NCI-H2029 treated with DMSO at 0.1 percent for 48 hours (cell line): ENCODE measurements at places on chromosomes 12 and 14.

DNA sequence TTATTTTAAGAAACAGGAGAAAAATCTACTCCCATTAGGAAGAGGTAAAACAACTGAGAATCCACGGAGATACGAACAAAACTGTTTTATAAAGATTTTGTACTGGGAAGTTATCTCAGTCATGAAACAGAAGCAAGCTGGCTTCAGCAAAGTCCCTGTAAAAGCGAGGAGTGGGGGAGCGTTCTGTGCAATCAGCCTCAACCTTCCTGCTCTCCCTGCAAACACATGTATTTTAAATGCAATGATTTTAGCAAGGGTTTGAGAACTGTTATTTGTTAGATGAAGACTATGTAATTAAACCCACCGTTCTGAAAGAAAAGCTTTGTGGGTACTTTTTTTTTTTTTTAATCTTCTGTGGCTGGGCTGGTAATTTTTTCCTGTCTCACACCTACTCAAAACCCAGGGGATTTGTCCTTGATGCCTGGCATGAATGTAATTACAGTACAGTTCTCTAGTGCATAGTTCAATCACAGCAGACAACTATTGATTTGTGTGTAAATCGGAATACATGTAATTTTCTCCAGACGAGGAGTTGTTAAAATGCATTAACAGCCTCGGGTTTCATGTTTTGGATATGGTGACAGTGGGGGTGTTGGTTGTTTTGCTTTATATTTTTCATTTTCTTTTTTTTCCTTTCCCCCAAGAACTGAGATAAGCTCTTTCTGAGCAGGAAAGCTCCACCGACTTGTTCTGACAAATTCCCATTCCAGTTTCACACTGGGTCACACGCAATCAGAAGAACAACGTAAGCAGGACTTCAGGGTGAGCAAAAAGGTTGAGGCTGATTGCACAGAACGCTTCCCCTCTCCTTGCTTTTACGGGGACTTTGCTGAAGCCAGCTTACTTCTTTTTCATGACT, 153.6 kb downstream of the PHLDA1 start:
- DNase-seq, result no peak

DNA sequence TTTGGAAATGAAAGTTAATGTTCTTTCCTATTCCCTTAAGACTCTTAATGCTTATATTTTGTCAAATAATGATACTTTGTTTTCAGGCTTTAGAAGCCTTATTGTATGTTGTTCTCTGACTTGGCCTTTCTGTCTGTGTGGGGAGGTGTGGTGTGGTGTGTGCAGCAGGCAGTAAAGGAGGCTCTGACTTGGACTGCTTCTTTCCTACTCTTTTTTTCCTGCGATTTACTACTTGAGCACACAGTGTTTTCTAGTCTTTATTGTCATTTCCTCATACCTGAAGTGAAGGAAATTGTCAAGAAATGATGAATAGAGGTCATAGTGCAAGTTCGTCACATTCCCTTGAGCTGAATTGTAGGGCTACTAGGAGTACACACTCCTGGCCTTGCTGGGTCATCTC, 26.9 kb downstream of the PIWIL1 start:
- no peak for DNase-seq

DNA sequence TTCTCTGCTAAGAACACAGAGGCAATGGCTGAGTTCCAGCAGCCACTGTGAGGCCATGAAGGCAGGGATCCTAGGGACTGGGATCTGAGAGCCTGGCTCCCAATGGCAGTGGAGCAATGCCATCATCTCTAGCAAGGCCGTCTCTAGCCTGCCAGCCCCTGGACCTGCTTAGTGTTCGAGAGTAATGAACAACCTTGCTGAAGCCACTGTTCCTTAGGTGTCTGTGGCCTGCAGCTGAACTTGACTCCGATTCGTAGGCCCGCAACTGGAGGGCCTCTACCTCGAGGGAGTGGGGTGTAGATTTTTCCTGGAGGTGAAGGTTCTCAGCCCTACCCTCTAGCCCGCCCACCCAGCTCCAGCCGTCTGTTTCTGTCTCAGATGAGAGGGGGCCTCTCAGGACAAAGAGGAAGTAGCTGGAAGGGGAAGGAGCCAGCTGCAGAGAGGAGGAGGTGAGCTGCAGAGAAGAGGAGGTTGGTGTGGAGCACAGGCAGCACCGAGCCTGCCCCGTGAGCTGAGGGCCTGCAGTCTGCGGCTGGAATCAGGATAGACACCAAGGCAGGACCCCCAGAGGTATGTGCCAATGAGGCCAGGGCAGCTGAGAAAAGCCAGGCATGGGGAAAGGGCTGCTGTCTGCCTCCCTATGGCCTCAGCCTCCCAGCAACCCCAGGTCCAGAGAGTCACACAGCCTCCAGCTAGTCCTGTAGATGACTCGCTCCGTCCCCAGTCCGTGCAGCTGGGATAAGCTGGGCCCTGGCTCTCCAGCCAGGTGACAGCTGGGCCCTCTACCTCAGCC, at the start of gene PLD4:
PLD4 (plus strand) TSS at position 459 of the 793 bp plus-strand sequence. CDS start 2,262 bp downstream, outside the sequence.
- DNase-seq, result no peak

- no peak for DNase-seq
Measured at GRCh38 chr14:87868920-87869319, 124.1 kb downstream of the GALC start.

DNA sequence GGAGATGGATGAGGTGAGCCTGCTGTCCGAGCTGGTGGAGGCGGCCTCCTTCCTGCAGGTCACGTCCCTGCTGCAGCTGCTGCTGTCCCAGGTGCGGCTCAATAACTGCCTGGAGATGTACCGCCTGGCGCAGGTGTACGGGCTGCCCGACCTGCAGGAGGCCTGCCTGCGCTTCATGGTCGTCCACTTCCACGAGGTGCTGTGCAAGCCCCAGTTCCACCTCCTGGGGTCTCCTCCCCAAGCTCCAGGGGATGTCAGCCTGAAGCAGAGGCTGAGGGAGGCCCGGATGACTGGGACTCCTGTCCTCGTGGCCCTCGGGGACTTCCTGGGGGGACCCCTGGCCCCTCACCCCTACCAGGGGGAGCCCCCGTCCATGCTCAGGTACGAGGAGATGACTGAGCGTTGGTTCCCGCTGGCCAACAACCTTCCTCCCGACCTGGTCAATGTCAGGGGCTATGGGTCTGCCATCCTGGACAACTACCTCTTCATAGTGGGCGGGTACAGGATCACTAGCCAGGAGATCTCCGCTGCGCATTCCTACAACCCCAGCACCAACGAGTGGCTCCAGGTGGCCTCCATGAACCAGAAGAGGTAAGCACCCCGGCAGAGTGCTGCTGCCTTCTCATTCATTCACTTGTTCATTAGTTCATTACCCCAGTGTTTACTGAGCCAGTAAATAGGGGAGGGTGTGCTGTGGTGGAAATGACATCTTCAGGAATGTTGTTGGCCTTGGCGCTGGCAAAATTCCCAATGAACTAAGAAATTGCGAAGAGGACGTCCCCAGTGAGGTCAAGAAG, 774 bp upstream of the MANSC4 start:
- peak; percentile 41 for DNase-seq

GRCh38 chr12:19082365-19082911, 47.1 kb upstream of the PLEKHA5 start:
- no peak for DNase-seq

DNA sequence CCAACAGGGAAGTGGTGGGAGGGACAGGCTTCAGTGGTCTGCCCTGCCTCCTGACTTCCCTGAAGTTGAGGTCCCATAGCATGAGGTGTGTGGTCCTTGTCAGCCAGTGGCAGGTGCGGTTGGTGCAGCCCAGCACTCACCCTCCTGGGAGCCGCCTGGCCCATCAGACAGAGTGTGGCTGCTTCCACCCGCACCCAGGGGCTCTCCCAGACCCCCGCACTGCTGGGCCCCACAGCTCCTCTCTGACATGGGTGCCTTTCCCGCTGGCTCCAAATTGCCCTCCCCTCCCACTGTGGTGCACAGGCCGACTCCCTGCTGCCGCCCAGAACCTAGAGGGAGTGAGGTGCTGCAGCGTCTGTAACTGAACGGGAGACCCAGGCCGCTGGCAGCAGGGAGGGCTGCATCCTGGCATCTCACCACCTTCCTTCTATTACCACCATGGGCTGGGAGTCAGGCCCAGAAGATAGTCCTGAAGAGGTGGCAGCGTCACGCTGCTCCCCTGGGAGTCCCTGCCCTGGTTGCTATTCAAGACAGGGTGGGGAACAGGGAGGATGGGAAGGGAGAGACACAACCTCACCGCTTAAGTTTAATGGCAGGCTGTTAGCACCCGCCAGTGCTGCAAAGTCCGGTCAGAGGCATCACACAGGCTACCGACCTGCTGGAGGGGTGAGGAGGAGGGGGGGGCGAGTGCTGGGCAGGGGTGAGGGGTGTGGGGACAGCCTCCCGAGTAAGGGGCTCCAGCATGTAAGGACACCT, 180.6 kb upstream of the PRMT8 start:
- no peak for DNase-seq

GRCh38 chr12:55188974-55189556, 31.8 kb upstream of the OR10A7 start:
- DNase-seq, result peak; percentile 80

DNA sequence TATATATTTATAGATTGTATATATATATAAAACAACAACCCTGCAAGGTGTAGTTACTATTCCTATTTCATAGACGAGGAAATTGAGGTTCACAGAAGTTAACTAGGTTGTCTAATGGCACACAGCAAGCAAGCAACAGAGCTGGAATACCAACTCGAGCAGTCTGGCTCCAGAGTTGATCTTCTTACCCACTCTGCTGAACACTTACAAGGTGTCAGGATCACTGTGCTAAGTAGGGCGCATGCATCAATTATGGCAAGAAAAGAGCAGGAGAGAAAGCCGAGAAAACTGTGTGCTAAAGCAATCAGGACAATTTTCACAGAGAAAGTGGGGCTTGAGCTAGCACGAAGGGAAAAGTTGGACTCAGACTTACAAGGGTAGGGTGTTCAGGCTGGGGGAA, 15.9 kb upstream of the ARMH4 start:
- DNase-seq, result no peak

DNA sequence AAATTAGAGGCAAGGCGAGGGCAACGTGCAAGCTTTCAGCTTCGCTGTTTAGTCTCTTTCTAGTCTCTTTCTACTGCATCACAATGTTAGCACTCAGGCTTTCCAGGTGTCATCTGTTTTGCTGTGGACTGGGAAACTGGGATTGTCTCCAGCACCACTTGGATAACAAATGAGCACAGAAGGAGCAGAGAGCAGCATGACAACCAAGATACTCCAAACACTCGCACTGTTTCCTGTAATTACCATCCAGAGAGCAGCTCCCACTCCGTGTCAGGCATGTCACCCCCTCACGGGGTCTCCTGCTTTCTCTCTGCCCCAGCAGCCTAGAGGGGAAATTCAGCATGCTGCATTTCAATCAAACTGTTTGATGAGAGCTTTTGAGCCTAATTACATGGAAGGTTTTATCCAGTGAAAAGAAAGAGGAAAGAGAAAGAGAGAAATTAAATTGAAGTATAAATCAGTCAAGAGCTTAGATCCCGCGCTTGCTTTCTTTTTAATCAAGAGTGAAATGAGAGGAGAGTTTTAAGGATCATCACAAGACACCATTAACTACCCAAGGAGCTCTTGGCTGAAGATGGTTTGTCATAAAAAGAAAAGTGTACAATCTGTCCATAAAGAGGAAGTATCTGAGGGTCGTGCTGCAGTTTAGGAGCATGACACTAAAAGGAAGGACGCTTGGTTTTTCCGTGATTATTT, 917.7 kb downstream of the DIO2 start:
- no peak for DNase-seq

DNA sequence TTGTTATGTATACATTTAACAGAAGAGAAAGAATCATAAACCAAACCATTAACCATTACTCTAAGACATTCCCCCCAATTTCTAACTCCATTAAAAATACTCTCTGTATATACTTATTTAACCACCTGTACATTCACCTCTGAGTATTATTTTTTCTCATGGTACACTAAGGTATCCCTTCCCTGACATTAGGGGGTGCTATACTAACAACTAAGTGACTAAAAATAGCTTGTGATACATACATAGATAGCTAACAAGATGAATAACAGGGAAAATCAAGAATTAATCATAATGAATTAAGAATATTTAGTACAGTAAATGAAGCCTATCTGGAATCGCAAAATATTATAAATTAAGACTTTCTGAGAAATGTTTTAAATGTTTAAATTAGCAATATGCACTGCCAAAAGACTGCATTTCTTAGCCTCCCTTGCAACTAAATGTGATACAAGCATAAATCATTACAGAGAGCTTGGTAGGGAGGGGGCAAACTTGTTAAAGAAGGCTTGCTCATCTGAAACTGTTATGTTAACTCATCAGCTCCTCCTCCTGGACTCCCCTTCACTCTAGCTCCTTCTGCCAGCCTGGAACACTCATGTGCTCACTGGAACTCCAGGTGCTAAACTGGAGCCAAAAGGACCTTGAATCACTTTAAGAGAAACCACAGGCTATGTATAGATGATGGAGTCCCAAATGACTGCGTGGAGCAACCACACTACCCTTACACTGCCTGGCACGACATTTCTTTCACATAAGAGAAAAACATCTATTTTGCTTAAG, 14.9 kb downstream of the C2CD5 start:
- no peak for DNase-seq

DNA sequence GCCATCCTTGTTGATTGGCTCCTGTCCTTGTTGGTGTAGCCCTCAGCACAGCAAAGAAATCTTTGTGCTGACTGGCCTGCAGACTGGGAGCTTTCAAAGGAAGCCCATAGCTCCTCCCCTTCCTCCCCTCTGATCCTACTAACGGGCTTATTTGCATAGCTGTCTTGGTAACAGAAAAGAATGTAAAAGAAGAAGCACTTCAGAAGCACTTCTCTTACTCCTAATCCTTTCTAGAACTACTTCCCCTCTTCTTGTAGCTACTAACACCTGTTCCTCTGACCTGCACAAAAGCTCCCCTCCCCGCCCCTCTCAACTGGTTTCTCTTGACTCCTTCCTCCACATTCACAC, 14.3 kb upstream of the RIC8B start:
- DNase-seq, result no peak

DNA sequence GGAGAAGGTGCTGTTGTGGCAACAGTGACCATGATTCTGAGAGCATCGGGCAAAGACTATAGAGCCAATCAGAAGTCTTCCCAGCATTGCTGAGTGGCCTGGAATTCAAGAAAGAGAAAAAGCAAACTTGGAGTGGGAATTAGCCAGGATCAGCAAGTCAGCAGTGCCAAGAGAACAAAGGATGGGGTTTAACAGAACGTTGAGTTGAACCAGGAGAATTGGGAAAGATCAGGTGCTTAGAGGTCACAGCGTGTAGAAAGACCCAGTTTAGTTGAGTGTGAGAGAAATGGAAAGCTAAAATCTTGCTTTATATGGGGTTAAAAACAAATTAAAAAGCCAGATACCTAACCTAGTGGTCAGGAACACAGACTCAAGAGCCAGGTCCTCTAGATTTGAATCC, 90.5 kb upstream of the DNM1L start:
- no peak for DNase-seq

DNA sequence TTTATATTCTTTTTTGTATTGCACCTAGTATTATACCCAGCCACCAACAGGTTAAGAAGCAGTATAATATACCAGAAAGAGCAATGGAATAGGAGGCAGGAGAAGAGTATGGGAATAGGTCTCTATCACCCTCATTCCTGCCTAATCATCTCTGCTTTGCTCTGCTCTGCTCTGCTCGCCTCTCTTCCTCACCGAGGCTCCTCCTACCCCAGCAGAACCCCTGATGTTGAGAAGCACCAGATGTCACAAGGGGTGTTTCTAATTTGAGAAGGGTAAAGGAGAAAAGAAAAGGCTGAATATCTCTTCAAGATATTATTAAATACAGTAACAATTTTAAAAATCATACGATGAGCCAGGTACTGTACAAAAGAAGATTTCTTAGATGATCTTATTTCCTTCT, 89.0 kb downstream of the STON2 start:
- no peak for DNase-seq
